Keratinocyte (primary cell): ENCODE measurements at places on chromosomes 16 and 17. TPM values are rescaled to one million over a fixed set of nuclear protein-coding genes. Genes with fewer than 3 reads are reported as not detected.

The PYDC1 gene
- not detected in 3 replicates for polyA plus RNA-seq

The CCL17 gene
- not detected in 3 replicates for polyA plus RNA-seq

The XAF1 gene
- 5.6 to 10.6 TPM (median 8.9 TPM) in 3 replicates for polyA plus RNA-seq

The NGFR gene
- 0.97 to 3.1 TPM (median 1.7 TPM) in 3 replicates for polyA plus RNA-seq

The TBC1D3G gene
- not detected in 3 replicates for polyA plus RNA-seq

The ITFG1 gene
- polyA plus RNA-seq = 43.2 to 83.8 TPM (median 75.8 TPM) in 3 replicates

The MRPS7 gene
- polyA plus RNA-seq = 62.8 to 79.0 TPM (median 71.5 TPM) in 3 replicates

The TNK1 gene
- polyA plus RNA-seq = 10.6 to 15.8 TPM (median 12.1 TPM) in 3 replicates

The ZNF286A gene
- polyA plus RNA-seq = 12.3 to 32.3 TPM (median 19.5 TPM) in 3 replicates

The MYO15A gene
- polyA plus RNA-seq = 0.20 to 0.53 TPM (median 0.25 TPM) in 3 replicates
